ENCODE measurements at places on chromosomes 1 and 21. TPM values are rescaled to one million over a fixed set of nuclear protein-coding genes. Genes with fewer than 3 reads are reported as not detected.

- no peaks in the 10 kb centered on the region for H3K4me1 ChIP-seq
- no peak overlapping the region for H3K27ac ChIP-seq
- no peak for DNase-seq
- H3K4me3 ChIP-seq, result no peak overlapping the region
- H3K27me3 ChIP-seq, result no peaks in the 10 kb centered on the region
Observed at GRCh38 chr1:218200979-218201378, 84.1 kb upstream of the RRP15 start.

METTL18 gene
- 4.2 TPM for total RNA-seq

GRCh38 chr1:178566187-178566586 is 53.3 kb downstream of the TEX35 start:
- H3K27me3 ChIP-seq, result no peaks in the 10 kb centered on the region
- H3K27ac ChIP-seq, result no peak overlapping the region
- no peaks in the 10 kb centered on the region for H3K36me3 ChIP-seq
- peaks cover 4% of the 10 kb centered on the region for H3K4me1 ChIP-seq

DNA sequence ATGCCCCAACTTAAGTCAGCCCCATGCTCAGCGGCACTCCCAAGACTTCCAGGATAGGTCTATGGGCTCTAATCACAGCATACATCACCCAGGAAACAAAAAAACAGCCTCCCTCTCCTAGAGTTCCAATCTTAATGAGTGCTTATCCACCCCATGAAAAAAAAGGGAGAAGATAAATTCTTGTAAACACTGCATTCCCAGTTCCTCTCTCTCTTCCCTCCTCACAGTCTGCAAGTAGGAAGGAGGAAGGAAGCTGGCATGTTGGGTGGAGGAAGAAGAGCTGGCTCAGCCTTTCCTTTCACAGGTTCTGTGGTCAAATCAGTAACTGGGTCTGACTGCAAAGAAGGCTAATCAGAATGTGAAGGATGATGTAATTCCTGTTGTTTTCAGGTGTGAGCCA is 69.9 kb upstream of the ZC3H11B start:
- H3K4me1 ChIP-seq, result no peaks in the 10 kb centered on the region
- no peaks in the 10 kb centered on the region for H3K27me3 ChIP-seq
- H3K4me3 ChIP-seq, result no peak overlapping the region
- no peak overlapping the region for H3K27ac ChIP-seq

DNA sequence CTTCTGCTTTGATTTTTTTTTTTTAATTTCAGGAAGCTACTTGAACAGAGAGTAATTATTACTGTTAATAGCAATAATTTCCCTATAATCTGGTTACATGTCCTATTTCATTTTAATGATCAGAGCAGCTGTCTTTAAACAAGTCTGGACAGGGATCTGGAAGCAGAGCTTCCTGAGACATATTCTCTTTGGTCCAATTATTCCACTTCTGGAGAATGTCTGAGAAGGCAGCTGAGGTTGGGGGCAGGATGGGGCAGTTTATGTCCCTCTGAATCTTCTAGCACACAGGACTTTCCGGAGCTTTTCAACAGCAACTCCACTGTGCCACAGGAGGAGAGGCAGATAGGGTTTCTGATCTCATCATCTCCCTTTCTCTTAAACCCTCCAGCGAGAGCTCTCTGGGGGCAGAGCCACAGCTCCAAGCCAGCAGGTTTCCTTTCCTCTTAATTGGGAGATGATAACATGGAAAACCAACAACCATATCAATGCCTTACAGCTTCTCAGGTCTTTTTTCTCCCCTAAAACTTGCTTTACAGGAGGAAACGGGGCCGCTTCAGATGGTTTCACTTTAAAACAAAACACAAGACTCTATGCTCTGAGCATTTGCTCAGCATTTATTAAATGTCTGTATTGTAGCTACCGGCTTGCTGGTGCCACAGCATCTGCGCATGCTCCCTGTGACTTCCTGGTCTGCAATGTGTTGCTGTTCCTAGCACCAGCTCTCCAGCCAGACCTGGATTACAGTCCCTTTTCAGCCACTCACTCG is 425.7 kb upstream of the USP24 start:
- peak overlapping the region; percentile 62 for H3K27ac ChIP-seq
- H3K4me1 ChIP-seq, result peaks cover 25% of the 10 kb centered on the region
- H3K27me3 ChIP-seq, result no peaks in the 10 kb centered on the region
- no peaks in the 10 kb centered on the region for H3K36me3 ChIP-seq
- DNase-seq, result peak; percentile 69

- H3K4me1 ChIP-seq, result no peaks in the 10 kb centered on the region
- DNase-seq, result no peak
- no peak overlapping the region for H3K27ac ChIP-seq
- H3K36me3 ChIP-seq, result no peaks in the 10 kb centered on the region
- no peaks in the 10 kb centered on the region for H3K27me3 ChIP-seq
- H3K4me3 ChIP-seq, result no peak overlapping the region
Observed at GRCh38 chr1:213324859-213325258, 273.8 kb downstream of the RPS6KC1 start.

NPPB gene
- 85.8 TPM for total RNA-seq

DNA sequence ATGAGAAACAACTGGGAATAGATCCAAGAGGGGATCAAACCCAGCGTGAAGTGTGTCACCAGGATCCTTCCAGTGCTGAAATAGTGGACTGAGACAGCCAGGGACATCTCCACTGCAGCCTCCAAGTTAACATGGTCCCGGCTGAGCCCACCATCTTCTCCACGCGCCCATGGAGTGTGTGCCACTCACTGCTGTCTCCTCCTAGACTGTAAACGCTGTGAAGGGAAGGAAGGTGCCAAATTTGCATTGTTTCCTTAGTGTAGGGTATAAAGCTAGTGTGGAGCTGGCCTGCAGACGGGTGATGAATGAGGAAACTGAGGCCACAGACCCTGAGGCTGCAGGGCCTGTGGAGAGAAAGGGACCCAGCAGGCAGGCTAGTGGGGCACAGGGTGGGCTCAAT is 183.6 kb downstream of the FOXD2 start:
- H3K27me3 ChIP-seq, result no peaks in the 10 kb centered on the region
- H3K4me1 ChIP-seq, result no peaks in the 10 kb centered on the region
- H3K27ac ChIP-seq, result no peak overlapping the region
- H3K36me3 ChIP-seq, result no peaks in the 10 kb centered on the region

DNA sequence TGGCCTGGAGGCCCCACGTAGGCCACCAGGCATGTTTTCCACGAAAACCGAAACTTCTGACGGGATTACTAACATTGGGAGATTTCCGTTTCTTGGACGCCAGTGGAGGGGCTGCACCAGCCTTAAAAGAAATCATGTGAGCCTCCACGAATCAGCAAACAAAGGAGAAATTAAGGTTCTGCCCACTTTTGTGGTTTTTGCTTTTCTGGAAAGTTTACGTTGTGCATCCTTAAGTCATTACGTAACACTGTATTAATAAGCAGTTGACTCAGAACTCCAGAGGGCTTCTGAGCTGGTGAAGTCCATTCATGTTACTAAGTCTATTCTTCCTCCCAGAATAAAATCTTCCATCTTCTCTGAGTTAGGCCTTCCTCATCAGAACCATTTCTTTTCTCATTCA is 168.5 kb downstream of the PSMG1 start:
- DNase-seq, result no peak
- peaks cover 12% of the 10 kb centered on the region for H3K4me1 ChIP-seq
- H3K36me3 ChIP-seq, result no peaks in the 10 kb centered on the region
- no peak overlapping the region for H3K4me3 ChIP-seq

SLC22A15 gene
- 8.9 TPM for total RNA-seq

DNA sequence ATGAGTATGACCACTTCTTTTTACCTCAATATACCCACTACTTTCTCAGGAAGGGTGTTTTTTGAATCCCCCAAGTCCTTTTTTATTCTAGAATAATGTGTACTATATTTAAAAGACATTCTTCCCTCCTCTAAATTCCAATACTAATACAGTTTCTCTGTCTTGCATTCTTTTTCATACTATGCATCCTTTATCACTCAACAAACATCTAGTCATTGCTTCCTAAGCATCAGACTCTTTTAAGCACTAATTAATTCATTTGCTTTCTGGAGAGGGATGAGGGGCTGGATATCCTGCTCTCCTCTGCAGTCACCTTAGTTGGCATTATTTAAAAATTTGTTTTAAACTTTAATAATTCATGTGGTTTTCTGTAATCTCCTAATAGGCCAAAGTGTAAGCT is 838.8 kb downstream of the KCNT2 start:
- no peak overlapping the region for H3K4me3 ChIP-seq
- DNase-seq, result no peak
- H3K36me3 ChIP-seq, result no peaks in the 10 kb centered on the region
- no peak overlapping the region for H3K27ac ChIP-seq
- H3K4me1 ChIP-seq, result no peaks in the 10 kb centered on the region
- no peaks in the 10 kb centered on the region for H3K27me3 ChIP-seq

NTMT2 gene
- total RNA-seq, result 0.56 TPM

DNA sequence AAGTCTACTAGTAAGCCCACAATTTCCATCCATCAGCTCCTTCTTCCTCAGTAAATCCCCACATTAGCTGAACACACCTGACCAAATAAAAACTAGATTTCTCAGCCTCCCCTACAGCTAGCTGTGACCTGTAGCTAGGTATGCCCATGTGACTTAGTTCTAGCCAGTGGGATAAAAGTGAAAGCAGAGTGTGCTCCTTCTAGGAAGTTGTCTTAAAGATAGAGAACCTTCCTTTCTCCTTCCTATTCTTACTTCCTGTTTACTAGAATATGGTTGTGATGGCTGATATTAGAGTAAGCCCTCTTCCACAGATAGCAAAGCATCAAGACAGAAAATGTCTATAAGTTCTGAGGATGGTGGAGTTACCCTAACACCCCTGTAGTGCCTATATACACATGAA is 67.0 kb downstream of the PIK3R3 start:
- H3K4me3 ChIP-seq, result no peak overlapping the region
- H3K36me3 ChIP-seq, result peaks cover 5% of the 10 kb centered on the region
- no peaks in the 10 kb centered on the region for H3K27me3 ChIP-seq
- DNase-seq, result no peak
- H3K4me1 ChIP-seq, result no peaks in the 10 kb centered on the region

GRCh38 chr1:119556423-119556822 is 49.4 kb downstream of the HSD3B1 start:
- peaks cover 8% of the 10 kb centered on the region for H3K4me1 ChIP-seq
- DNase-seq, result no peak
- H3K36me3 ChIP-seq, result no peaks in the 10 kb centered on the region
- no peak overlapping the region for H3K27ac ChIP-seq
- H3K27me3 ChIP-seq, result no peaks in the 10 kb centered on the region
- no peak overlapping the region for H3K4me3 ChIP-seq

EXTL1 gene
- 2.0 TPM for total RNA-seq

DNA sequence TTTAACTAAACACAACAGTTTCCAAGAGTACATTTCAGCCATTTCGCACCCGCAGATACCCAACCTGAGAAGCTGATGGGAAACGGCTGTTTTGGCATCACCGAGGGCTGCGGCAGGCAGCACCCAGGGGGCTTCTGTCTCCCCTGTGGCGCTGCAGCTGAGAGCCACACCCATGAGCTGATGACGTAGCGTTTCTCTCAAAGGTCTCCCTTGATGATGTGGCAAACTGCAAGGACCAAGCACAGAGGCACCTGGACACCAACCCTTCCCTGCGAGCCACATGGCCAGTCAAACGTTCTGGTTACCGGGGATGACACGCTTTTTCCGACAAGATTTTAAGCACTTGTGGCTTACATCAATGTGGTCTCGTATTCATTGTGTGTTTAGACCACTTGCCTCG is 150.8 kb upstream of the ERG start:
- no peak overlapping the region for H3K27ac ChIP-seq
- H3K27me3 ChIP-seq, result no peaks in the 10 kb centered on the region
- no peaks in the 10 kb centered on the region for H3K4me1 ChIP-seq
- no peaks in the 10 kb centered on the region for H3K36me3 ChIP-seq

GSTM2 gene
- 62.3 TPM for total RNA-seq

LGR6 gene
- total RNA-seq, result 1.8 TPM

GRCh38 chr1:119006406-119007279 is 18.5 kb upstream of the TBX15 start:
- DNase-seq, result no peak
- H3K27me3 ChIP-seq, result peaks cover 61% of the 10 kb centered on the region
- peaks cover 13% of the 10 kb centered on the region for H3K4me1 ChIP-seq
- H3K27ac ChIP-seq, result no peak overlapping the region
- no peak overlapping the region for H3K4me3 ChIP-seq
- H3K36me3 ChIP-seq, result no peaks in the 10 kb centered on the region

CFAP107 gene
- not detected for total RNA-seq

DNA sequence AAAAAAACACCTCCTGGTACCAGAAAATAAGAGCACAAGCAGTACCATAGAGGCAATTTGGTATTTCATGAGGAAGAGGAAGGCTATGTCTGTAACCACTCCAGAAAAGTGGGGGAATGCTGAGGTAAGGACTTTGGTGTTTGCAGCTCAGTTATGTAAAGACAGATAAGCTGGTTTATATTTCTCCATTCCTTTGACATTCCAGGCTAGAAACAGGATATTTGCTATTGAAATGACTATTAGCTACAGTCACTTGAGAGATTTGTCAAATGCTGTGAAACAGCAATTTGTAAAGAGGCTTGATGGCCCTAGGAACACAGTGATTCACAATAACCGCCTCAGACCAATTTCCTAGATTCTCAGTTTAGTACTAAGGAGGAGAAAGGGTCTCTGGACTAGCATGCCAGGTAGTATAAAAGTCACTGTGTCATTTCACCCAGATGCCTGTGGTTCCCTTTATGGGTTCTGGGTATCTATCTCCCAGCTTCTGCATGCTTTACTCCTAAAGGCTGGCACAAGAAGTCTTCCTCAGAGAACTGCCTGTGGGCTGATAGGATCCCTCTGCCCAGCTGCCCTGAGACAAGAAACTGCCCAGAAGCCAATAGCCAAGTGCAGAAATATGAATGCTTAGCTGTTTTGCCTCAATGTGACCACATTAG is 80.5 kb downstream of the VCAM1 start:
- no peaks in the 10 kb centered on the region for H3K27me3 ChIP-seq
- H3K4me1 ChIP-seq, result no peaks in the 10 kb centered on the region
- no peak for DNase-seq
- no peak overlapping the region for H3K27ac ChIP-seq
- H3K4me3 ChIP-seq, result no peak overlapping the region
- no peaks in the 10 kb centered on the region for H3K36me3 ChIP-seq

- H3K4me1 ChIP-seq, result peaks cover 32% of the 10 kb centered on the region
- DNase-seq, result no peak
Observed at GRCh38 chr1:230268371-230269170, 157.6 kb downstream of the PGBD5 start.

- no peak for DNase-seq
- H3K27me3 ChIP-seq, result peaks cover 25% of the 10 kb centered on the region
- no peak overlapping the region for H3K4me3 ChIP-seq
- no peaks in the 10 kb centered on the region for H3K4me1 ChIP-seq
- no peak overlapping the region for H3K27ac ChIP-seq
Observed at GRCh38 chr21:33133892-33134291, 64.0 kb downstream of the OLIG1 start.

KLF18 gene
- total RNA-seq, result not detected

GRCh38 chr1:119001181-119002027 is 13.3 kb upstream of the TBX15 start:
- no peak for DNase-seq
- peak overlapping the region; percentile 46 for H3K4me3 ChIP-seq
- no peaks in the 10 kb centered on the region for H3K36me3 ChIP-seq
- H3K27me3 ChIP-seq, result peaks cover 99% of the 10 kb centered on the region

- H3K4me1 ChIP-seq, result no peaks in the 10 kb centered on the region
- H3K27me3 ChIP-seq, result no peaks in the 10 kb centered on the region
- DNase-seq, result no peak
- no peaks in the 10 kb centered on the region for H3K36me3 ChIP-seq
- H3K4me3 ChIP-seq, result no peak overlapping the region
Observed at GRCh38 chr1:216466162-216466801, 43.0 kb upstream of the USH2A start.

GJB3 gene
- not detected for total RNA-seq
